ENCODE measurements at places on chromosomes 2 and 18. TPM values are rescaled to one million over a fixed set of nuclear protein-coding genes. Genes with fewer than 3 reads are reported as not detected.

The HMSD gene
- total RNA-seq = 0.40 TPM

- DNase-seq = no peak
These were observed 559 bp downstream of the TMEM37 start for GRCh38 chr2:119431976-119432850.

GRCh38 chr2:174492963-174493431, 6.2 kb upstream of the GPR155 start:
- DNase-seq = no peak

DNA sequence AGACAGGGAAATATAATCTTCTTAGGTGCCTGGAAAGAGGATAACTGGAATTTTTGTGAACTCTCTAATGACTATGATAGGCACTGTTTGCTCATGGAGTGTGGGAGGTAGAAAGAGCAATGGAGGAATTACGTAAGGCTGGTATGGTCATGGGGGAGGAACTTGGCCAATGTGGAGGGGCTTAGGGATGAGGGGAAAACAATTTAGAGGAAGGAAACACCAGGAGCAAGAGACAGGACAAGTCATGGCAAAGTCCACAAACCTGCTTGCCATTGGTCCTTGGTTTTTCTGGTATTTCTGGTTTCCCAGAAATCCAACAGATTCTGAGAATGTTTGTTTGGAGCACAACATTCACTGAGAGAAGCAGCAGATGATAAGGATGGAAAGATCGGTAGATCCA, 274.2 kb downstream of the DYSF start:
- DNase-seq = peak; percentile 48

The FOSL2 gene
- total RNA-seq = 46.8 TPM

The TNFRSF11A gene
- total RNA-seq = 26.5 TPM

GRCh38 chr2:129877289-129877741, 102.2 kb upstream of the RAB6C start:
- no peak for DNase-seq

GRCh38 chr2:39140322-39140847, 19.5 kb upstream of the SOS1 start:
- DNase-seq = no peak

The RTKN gene
- 138 TPM for total RNA-seq
